C1 segment of cervical spinal cord (tissue), 14 donors: ENCODE measurements at places on chromosomes 13 and 19.
A peak's percentile ranks its signal among the peaks of the same experiment; 100 is the strongest.

DNA sequence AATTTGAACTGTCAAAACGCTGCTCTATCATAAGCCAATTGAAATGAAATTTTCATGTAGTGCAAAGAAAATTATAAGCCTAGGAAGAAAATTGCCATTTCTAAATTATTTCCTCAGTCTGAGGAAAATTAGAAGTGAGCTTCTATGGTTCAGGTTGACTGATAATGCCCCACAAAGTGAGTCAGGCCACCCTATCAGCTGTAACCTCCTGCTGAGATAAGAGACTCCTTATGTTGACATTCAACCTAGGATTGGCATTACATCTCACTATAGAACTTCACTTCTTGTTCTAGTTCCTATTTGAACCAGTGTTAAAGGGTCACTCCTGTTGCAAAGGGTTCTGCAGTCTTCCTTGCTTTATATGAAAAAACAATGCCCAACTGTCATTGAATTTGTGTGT lies 32.6 kb upstream of the RFC3 start:
- no peak for DNase-seq

- no peak for DNase-seq
These were observed 29.9 kb downstream of the SIPA1L3 start for GRCh38 chr19:37936886-37937285.

GRCh38 chr19:52397310-52398080 lies at the start of gene ZNF528:
ZNF528 (plus strand) TSS chr19:52397849; CDS start chr19:52402014, 4,165 bp downstream.
- peak; percentile 83 for DNase-seq

DNA sequence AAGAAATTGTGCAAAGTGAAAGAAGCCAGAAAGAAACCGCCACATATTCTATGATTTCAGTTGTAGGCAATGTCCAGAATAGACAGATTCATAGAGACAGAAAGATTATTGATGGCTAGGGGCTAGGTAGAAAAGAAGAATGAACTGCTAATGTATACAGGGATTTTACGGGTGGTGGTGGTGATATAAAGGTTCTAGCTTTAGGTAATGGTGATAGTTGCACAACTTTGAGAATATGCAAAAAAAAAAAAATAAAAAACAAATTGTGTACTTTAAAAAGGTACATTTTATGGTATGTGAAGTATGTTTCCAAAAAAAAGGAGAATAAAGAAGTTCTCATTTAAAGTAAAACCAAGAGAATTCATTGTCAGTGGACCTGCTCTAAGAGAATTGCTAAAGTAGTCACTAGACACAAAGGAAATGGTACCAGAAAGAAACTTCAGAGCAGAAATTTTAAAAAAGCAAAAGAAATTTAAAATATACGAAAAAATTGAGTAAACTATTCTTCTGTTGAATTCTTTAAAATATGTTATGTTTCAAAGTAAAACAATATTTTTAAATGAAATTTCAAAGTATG lies 680.1 kb downstream of the UQCRFS1 start:
- DNase-seq, result no peak

DNA sequence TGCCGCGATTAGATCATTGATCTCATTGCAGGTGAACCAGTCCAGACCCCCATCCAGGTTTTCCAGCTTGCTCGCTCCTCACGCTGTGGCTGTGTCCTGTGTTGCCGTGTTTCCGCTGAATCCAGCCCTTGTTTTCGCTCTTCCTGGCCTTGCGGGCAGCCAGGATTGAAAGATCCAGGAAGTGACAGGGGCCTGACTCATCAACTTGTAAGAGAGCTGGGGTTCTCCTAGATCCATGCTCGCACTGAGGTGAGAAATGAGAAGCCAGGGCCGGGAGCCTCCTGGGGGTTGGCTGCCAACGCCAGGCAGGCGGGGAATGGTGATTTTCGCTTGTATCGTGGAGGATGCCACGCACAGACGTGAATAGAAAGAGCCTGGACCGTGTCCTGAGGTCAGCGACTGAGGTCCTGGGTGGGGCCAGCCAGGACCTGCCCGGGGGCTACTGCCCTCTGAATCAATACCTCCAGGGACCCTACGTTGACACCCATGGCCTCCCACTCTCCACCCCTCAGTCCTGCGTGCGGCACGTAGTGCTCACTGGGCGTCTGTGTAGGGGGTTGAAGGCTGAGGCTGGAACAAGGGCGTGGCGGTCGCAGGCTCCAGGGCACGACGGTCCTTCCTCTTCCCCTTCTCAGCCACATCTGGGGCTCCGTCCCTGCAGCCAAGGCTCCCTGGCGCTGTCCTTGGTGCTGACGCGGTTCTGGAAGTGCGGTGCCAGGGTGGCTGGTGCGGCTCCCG lies 7.3 kb upstream of the PTPRH start:
- peak; percentile 70 for DNase-seq

GRCh38 chr19:49564616-49565045 lies 15.7 kb downstream of the NOSIP start:
- DNase-seq, result no peak

GRCh38 chr13:91358387-91358782 lies 10.9 kb downstream of the MIR17HG start:
- DNase-seq, result no peak

GRCh38 chr13:54077569-54077968 lies 1049.0 kb downstream of the OLFM4 start:
- no peak for DNase-seq

DNA sequence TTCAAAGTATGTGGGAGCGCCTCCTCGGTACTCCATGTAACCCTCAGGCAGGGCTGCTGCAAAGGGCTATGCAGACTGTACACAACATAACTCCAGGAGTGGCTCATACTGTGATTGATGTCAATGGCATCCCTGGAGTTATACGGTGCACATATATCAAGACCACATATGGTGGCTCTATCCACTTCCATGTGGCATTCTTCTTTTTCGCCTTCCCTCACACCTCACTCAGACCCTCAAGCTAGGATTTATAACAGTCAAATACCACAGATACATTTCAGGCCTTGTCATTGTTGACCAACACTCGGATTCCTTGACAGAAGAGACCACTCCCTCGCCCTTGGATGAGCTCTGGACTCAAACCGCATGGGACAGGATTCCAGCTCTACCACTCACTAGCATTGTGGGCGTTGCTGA lies 11.3 kb upstream of the UBL3 start:
- no peak for DNase-seq

GRCh38 chr13:99326012-99326411 lies 18.8 kb upstream of the GPR183 start:
- DNase-seq, result no peak

DNA sequence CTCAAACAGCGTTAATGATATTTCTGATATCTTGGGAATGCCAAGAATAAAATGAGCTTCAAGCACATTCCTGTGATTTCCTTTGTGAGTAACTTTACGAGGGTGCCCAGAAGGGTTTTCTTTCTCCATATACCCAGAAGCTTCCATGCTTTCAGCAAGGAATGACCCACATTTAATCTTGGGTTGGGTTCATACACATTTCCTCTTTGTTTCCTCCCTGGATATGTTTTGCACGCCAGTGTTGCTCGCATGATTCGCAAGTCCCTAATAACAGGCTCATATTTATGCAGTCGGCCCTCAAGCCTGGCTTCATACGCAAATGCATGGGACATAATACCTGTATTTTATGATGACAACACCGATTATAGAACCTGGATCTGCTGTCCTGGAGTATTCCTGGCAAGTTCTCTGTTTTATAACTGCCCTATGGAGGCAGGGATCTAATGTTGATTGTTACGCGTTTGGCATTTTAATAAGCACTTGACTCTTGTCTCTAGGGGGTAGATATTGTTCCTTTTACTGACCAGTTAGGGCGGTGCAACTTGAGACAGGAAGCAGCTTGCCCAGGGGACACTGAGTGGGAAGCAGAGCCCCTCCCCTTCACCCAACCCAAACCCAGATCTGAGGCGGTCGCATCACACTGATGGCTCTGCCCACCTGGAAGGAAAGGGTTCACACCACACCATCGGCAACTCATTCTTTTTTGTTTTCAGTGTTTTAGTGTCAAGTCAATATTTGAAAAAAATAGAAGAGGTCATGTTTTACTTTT lies 220.4 kb upstream of the SOX1 start:
- no peak for DNase-seq

- DNase-seq, result no peak
These were observed 4.3 kb downstream of the NFKBID start for GRCh38 chr19:35895911-35896642.

GRCh38 chr13:38086721-38087120 lies 217.1 kb upstream of the TRPC4 start:
- no peak for DNase-seq

DNA sequence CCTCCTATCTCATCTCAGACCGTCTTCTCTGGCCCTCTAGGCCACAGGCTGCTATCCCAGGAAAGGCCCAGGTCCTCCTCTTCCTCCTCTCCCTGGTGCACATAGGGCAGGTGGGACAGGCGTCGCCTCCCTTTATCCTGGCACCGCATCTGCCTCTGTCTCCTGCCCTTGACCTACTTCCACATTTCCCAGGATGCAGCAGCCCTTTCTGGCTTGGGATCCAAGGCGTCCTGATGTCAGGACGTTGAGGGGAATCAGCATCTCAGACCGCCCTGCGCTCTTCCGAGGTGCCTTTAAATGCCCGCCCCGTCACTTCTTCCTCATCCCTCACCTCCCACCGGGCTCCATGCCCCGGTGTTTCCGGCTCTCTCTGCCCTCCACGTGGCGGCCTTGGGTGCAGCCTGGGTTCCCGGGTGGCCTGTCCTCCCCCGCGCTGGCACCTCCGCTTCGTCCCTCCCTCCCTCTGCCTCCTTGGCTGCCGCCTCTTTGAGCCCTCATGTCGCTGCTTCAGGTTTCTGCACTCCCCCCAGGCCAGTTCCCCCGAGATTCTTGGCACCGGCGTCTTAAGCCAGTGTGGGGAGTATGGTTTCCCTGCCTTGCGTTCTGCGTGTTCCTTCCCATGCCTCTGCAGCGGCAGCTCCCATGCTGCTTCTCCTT lies 66.3 kb downstream of the KDM4B start:
- DNase-seq, result peak; percentile 77

- DNase-seq, result no peak
These were observed 25.0 kb upstream of the VWA8 start for GRCh38 chr13:41985788-41986508.

- DNase-seq, result no peak
These were observed 11.6 kb upstream of the ARL11 start for GRCh38 chr13:49616676-49617065.

- no peak for DNase-seq
These were observed 19.2 kb downstream of the NAXD start for GRCh38 chr13:110634558-110634957.

- peak; percentile 67 for DNase-seq
These were observed 49.8 kb downstream of the KATNAL1 start for GRCh38 chr13:30257468-30258099.

GRCh38 chr19:52653161-52653560 lies 15.0 kb upstream of the ZNF83 start:
- no peak for DNase-seq

- DNase-seq, result no peak
These were observed 637.2 kb upstream of the MIR17HG start for GRCh38 chr13:90710164-90710759.

DNA sequence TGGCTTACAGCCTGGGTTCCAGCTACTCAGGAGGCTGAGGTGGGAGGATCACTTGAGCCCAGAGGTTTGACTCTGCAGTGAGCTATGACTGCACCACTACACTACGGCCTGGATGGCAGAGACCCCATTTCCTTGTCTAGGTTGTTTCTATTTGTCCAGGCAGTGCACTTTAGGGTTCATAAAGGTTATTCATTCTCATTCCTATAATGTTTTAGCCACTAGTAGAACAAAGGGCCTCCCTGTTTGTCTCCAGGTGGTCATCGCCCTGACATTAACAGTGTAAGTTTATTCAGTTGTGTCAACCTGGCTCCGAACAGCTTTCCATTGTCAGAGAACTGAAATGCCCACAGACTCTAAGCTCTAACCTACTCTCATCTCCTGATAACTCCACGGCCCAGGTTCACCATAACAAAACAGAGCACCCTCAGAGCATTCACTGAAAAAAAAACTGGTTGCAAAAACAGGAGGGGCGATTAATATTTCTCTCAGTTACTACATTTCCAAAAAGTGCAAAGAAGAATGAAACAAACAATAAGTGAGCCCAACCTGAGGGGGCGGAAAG lies 37.1 kb downstream of the SMAD9 start:
- no peak for DNase-seq

- DNase-seq, result no peak
These were observed 24.7 kb downstream of the ATP11A start for GRCh38 chr13:112714376-112715174.

- DNase-seq, result no peak
These were observed 815.4 kb downstream of the PCDH17 start for GRCh38 chr13:58446979-58447378.

- no peak for DNase-seq
These were observed 105.0 kb downstream of the IER2 start for GRCh38 chr19:13255041-13255718.

DNA sequence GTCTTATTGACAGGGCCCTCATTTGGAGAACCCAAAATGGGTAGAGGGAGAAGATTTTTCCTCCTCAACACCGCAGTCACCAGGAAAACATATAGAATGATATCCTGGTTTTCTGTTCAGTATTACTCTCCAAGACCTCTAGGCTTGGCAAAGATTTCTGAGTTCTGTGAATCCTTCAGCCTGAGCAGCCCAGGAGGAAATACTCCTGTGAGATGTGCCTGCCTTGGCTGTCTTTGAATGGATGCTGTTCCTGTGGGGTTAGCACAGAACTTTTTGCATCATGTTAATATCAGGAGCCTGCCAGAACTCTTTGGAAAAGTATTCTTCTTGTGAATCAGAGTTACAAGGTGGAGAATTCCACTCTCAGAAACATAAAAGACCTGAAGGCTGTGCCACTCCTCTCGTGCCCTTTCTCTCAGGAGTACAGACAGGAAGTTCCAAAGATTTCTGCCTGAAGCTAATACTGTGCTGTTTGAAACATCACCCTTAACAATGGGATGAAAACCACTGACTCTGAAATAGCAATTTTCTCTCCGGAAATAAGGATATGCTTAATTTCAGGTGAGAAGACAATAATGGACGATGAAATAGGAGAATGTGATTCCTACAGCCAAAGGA lies 520.1 kb upstream of the NBEA start:
- DNase-seq, result no peak

- no peak for DNase-seq
These were observed 9.4 kb upstream of the SBK3 start for GRCh38 chr19:55554741-55555152.

DNA sequence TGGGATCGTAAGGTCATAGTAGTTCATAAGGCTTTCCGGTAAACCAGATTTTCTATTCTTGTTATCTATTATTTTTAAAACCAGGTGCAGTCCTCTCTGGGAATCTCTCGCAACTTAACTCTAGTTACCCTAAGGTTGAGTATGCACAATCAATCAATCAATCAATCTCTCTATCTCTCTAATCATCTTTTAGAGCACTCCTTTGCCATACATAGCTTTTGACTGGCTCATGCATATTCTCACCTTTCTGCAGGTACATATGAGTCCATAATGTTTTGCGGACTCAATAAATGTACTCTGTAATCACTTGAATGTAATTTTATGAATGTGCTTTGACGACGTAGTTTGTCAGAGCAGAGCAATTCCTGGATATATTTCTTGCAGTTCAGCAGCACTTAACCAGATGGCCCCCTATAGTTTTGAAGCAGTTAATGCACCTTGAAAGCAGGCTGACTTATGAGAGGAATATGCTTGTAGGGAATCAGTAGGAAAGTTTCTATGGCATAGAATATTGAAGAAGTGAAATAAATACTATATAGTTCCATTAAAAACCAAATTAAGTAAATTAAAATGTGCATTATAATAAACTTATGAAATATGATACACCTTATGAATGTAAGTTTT lies 524.7 kb downstream of the GPC5 start:
- no peak for DNase-seq

GRCh38 chr13:30371649-30372265 lies 50.5 kb upstream of the UBE2L5 start:
- DNase-seq, result no peak
